NCI-H510A (cell line): ENCODE measurements at places on chromosomes 2 and 18.

- DNase-seq, result no peak
These were observed 30.6 kb downstream of the ORC4 start for GRCh38 chr2:147989809-147990403.

DNA sequence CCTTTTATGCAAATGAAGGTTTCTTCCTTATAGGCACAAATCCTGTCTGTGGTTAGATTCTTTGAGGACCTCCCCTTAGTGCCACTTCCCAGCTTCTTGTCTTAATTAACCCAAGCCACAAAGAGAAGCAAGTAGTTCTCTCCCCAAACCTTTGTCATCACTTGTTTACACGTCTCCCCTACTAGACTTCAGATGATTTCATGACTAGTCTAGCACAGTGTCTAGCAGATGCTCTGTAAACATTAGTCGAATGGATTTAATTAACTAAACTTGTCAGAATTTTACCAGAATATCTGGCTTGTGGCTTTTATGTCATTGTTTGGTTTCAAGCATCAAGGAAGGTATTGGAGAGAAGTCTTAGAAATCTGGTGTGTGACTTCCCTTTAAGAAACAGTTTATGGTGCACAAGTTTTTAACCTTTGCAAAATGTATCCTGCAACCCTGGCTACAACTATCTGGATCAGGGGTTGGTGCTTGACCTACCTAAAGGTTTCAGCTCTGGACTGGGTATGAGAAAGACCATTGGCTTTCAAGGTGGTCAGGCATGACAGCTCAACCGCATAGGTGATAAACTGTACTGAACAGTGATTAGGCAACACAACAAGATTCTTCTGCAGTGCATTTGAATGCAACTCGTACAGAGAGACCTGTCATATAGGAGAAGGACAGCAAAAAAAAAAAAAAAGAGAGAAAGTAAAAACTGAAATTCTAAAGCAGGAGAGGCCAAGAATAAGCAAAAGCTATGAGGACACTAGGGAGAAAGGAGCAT is 93.2 kb upstream of the CCDC150 start:
- no peak for DNase-seq

GRCh38 chr2:217940261-217941220 is 62.3 kb downstream of the TNS1 start:
- DNase-seq, result peak; percentile 68

DNA sequence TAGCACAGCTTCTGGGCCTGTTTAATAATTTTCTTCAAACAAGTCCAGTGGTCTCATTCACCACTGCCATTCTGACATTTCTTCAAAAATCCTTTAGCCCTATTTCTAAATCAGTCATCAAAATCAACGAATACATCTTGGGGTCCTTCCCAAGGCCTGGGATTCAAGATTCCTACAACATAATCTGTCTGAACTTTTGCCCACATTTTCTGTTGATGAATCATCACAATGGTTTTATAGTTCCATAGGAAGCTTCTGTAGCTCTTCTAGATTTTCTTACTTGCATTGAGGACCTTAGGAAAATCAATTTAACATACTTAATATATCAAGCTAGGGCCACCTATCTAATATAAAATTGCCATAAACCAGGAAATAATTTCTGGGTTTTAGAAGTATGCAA is 811.8 kb upstream of the ACVR2A start:
- DNase-seq, result no peak

GRCh38 chr2:66070721-66071602 is 364.0 kb upstream of the MEIS1 start:
- DNase-seq, result no peak

- no peak for DNase-seq
These were observed 74.8 kb upstream of the ZBTB14 start for GRCh38 chr18:5370332-5370731.

GRCh38 chr2:178304333-178304732 is 110.0 kb downstream of the OSBPL6 start:
- DNase-seq, result no peak

- DNase-seq, result no peak
These were observed 80.0 kb upstream of the ZNF532 start for GRCh38 chr18:58784601-58785137.

DNA sequence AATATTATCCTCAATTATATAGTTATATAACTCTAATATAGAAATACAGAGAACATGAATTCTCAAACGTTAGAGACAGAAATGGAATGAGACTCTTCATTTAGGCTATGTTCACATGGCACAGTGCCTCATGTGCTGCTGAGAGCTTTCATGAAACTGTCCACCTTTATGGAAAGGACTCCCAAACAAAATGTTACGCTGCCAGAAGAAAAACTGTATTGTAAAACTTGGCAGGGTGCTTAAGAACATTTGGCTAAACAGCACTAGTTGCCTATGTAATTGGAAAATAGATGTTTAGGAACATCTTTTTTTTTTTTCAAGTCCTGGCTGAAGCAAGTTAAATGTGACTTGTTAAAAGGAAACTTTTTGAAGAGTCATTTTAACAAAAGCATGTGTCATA is 396.0 kb downstream of the ERBB4 start:
- no peak for DNase-seq

GRCh38 chr2:231043796-231044195 is 6.5 kb downstream of the C2orf72 start:
- no peak for DNase-seq

DNA sequence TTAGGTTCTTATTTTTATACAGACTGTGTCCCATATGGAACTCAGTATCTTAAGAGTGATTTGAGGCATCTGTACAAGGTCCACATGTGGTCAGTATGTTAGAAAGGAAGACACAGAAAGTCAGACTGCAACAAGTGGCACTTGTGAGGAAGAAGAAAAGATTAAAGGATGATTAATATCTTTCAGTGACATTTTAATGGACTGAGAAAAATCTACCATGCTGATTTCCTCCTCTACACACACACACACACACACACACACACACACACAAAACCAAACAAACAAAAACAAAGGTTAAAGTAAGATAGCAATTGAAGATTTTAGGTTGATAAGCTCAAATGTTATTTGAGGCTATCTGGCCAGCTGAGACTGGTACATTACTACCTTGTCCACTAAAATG is 94.5 kb upstream of the CHRNA1 start:
- no peak for DNase-seq

DNA sequence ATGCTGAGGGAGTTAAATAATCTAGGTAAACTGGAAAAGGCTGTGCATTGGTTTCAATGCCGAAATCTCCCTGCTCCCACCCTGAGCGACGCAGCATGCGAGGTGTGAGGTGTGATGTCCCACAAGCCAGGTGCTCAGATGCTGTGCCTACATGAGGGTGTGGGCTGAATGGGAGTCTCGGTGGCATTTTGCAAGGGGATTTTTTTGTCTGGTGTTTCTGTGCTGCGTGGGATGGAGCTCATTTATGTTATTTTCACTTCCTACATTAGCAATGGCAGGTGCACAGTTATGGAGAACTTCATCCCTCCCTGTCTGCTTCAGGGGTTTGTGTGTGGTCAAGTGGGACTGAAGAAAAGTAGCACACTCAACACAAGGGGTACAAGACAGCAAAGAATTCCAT is 110.2 kb upstream of the CCDC68 start:
- DNase-seq, result no peak

GRCh38 chr2:84495539-84496146 is 20.7 kb upstream of the DNAH6 start:
- peak; percentile 13 for DNase-seq

GRCh38 chr2:122800781-122801180 is 1045.3 kb downstream of the TSN start:
- DNase-seq, result no peak

- DNase-seq, result no peak
These were observed 80.8 kb downstream of the DNER start for GRCh38 chr2:229633556-229633955.

DNA sequence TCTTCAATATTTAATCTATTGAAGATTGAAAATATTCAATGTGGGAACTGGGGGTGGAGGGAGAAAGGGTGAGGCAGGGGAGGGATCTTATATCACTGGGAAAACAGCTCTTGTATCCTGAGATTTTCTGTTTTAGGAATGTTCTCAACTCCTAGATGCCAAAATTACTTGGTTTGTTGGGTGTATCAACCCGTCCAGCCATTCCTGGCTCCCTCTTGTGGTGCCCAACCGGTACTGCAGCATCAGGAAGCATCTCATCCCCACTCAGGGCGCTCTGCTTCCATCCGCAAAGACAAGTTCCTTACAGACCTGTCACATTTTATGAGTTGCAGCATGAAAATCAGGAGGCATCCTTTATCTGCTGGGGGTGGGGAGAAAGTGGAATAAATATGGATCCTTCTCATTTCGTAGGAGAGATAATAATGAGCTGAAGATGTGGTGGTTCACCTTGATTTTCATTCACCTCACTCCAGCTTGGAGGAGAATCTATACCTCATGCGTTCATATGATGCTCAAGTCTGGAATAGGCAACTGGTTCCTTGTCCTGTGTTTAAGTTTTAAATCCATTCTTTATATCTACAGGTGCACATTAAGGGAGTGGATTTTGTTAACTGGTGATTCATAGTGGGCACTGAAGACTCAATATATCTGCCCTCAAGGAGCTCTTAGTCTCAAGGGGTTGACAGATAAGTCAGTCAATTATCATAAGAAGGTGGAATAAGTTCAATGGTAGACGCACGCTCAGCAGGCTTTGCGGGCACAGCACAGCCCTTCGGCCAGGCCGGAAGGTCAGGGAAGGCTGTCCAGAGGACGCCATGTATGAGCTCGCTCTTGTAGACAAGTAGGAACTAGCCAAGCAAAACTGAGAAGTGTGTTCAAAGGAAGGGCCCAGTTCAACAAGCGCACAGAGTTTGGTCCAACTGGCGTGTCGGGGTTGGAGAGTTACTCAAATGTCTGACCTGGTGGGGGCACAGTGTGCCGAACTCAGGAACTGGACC is 127.3 kb downstream of the RNF144A start:
- no peak for DNase-seq

- no peak for DNase-seq
These were observed 588.9 kb upstream of the TMEFF2 start for GRCh38 chr2:192783643-192784042.

DNA sequence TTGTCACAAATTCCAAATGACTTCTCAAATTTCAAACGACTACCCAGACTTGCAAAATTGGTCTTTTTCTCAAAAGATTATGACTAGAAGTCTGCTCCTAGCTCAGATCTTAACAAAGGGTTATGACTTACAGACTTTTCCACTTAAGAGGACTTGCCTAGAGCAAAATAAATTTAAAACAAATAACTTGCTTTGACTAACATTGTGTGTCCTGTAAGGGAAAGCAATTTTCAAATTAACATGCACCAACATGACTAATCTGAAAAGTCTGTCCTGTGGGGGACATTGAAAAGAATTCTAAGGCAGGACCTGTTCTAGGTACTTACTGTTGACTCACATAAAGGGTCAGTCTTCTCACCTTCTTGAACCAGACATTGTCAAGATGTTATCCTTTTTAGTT is 53.5 kb upstream of the TMEM200C start:
- DNase-seq, result no peak

DNA sequence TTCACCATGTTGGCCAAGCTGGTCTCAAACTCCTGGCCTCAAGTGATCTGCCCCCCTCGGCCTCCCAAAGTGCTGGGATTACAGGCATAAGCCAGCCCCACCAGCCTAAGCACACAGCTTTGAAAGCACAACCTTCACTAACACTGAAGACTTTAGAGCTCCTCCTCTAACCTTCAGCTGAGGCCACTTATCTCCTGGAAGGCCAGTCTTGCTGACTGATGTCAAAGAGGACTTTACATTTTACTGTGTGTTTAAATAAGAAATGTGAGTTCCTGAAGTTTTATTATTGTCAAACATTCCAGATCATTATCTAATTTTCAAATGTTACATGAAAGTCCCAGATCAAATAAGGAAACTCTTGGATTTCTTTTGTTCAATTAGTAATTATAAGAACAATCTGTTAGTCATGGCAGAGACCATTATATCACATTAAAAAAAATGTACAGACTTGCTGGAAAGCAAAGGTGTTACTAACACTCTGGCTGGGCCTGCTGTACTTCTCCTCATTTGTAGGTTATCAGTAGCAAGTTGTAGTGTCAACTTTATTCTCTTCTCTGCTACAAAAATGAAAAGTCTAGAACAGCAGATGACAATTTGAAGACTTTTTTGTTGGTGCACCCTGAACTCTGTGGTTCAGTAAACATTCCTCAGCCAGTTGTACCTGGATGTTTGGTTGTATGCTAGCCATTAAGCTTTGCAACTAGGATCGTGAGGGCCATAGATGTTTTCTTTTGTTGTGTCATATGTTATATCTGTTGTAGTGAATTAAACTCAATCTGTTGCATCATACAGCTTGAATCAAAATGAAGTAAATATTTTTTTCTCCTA is 80.0 kb downstream of the AOX1 start:
- no peak for DNase-seq

DNA sequence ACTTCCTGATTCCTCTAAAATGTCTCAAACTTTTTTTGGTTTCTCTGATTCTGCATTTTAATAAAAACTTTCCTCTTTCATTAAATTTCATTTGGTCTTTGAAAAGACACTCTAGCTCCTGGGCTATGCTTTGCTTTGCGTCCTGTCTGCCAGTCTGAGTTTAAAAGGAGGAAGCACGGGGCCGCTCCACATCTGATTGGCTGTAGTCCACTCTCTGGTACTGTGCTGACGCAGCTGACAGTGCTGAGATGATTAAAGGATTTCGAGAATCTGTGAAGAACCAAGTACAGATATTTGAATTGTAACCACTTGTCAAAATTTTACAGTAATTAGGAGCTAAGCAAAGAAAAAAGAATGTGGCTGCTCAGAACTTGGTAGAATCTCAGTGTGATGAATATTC is 199.6 kb upstream of the HNMT start:
- no peak for DNase-seq

DNA sequence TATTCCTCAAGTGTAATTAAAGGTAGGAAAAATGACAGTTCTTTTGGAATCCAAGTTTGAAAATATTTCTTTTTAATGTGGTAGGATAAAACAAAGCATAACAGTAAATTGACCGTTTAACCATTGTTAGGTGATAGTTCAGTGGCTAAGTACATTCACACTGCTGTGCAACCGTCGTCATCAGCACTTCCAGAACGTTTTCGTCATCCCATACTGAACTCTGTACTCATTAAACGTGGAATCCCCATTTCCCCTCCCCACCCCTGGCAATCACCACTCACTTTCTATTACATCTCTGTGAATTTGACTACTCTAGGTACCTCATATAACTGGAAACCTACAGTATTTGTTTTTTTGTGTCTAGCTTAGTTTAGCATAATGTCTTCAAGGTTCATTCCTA is 32.9 kb upstream of the FZD5 start:
- no peak for DNase-seq

DNA sequence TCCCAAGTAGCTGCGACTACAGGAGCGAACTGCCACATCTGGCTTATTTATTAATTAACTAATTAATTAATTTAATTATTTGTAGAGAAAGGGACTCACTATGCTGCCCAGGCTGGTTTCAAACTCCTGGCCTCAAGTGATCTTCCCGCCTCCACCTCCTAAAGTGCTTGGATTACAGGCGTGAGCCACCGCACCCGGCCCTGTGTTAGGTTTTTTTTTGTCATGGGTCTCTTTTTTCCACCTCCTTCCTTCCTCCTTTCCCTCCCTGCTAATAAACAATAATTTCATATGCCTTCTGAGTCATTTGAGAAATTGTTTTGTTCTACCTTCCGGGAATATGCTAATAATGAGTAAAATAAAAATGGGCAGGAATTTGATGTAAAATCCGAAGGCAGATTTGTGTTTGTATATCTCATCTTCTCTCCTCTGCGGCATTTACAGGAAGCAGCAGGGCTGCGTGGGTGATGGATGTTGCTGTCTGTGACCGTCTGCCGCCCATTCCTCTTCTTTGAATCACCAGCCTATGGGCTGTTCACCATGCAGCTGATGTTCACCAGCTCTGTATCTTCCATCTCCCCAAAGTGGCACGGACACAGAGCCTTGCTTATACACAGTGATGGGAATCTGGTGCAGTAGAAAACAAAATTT is 89.9 kb downstream of the ACSL3 start:
- no peak for DNase-seq

- no peak for DNase-seq
These were observed 113.6 kb downstream of the RNF144A start for GRCh38 chr2:7030810-7031209.
